8988T (cell line): ENCODE measurements at places on chromosomes 6 and 20.

DNA sequence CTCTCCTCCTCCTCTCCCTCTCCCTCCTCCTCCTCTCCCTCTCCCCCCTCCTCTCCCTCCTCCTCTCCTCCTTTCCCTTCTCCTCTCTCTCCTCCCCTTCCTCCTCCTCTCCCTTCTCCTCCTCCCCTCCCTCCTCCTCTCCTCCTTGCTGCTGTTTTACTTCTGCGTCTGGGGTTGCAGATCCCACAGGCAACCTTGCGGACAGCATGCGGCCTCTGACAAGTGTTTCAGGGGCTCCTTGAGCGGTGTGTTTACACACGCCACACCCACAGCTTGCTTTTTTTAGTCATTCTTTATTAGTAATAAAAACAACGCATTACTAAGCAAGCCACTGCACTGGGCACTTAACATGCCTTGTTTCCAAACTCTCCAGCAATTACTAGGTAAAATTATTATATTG, 81.9 kb downstream of the TFAP2C start:
- no peak for DNase-seq

DNA sequence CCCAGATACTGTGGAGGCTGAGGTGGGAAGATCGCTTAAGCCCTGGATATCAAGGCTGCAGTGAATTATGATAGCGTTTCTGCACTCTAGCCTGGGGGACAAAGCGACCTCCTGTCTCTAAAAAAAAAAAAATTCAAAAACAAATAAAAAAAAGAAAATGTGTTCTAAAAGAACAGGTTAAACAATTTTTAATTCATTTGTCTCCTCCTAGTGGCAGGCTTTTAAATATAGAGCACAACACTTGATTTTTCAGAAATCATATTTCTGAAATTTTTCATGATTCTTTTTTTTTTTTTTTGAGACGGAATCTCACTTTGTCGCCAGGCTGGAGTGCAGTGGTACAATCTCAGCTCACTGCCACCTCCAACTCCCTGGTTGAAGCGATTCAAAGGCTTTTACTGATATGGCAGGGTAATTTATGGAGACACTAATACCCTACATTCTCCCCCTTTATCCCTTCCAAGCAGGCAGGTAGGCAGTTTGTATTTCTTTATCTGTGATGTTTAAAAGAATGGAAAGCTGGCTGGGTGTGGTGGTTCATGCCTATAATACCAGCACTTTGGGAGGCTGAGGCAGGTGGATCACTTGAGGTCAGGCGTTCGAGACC, 8.7 kb upstream of the GTF3C6 start:
- DNase-seq: no peak

DNA sequence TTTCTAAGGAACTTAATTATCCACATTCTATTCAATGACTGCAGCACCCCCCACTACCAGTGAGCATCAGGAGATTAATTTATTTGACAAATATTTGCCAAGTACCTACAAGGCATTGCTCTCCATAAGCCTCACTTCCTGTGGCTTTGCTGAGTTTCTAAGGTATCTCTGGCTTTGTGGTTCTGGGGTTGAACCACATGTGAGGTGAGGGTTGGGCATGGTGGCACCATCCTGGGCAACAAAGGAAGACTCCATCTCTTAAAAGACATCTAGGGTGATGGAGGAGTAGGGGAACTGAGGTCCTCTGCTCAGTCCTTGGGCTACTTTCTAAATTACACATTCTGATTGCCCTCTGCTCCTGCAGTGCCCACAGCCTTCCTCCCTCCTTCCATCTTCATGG, 25.5 kb upstream of the WFDC2 start:
- DNase-seq: no peak

DNA sequence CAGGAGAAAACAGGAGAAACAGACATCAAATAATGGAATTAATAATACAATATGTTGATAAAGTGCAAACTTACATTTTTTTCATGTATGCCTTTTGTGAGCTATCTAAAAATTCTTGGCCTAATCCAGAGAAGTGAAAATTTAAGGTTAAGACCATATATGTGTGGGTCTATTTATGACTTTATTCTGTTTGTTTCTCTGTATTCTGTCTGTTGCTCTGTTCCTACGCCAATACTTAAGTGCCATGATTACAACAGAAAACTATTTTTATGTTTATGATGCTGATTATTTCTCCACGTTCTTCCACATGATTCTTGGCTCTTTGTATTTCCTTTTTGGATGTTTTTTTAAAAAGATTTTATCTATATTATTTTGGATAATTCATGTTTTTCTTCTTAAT, 109.6 kb upstream of the MAP3K4 start:
- no peak for DNase-seq

DNA sequence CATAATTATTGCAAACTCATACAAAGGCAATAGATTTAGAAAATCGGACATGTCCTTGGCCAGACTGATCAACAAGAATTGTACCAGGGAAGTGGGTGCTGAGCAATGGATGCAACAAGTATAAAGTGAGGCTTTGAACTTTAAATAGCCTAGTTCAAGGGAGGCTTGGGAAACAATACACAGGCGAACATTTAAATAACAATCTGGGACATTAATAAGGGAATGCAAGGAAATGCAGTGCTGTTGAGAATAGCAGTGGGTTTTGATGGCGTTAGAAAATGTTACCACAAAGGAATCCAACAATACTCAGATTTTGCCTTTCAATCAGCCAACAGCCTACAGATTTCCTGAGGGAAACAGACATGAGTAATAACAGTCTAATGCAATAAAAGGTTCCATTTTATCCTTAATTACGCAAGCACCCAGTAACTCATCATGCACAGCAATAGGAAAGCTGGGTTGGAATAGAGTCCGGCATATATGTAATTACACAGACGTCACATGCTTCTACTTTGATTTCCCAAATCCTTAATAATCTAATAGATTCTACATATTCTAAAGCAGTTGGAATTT, 134.6 kb downstream of the PHACTR1 start:
- no peak for DNase-seq

- DNase-seq: no peak
Measured at GRCh38 chr6:128280960-128281359, 239.4 kb downstream of the PTPRK start.
